ENCODE measurements at places on chromosomes 7 and 10.

DNA sequence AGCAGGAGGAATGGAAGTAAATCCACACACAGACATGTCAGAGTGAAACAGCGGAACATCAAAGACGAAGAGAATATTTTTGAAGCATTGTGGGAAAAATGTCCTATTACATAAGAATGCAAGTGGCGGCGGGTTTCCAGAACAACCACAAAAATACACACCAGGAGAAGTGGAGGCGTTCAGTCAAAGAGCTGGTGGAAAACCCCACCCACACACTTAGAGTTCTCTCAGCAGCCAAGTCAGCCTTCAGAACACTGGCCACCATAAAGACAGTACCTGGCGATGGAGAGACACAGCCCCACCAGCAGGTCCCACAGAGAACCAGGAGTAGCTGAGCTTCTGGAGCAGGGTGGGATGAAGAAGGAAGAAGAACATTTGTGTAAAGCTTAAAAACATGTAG is 23.7 kb downstream of the NKX6-2 start:
- DNase-seq, result no peak

DNA sequence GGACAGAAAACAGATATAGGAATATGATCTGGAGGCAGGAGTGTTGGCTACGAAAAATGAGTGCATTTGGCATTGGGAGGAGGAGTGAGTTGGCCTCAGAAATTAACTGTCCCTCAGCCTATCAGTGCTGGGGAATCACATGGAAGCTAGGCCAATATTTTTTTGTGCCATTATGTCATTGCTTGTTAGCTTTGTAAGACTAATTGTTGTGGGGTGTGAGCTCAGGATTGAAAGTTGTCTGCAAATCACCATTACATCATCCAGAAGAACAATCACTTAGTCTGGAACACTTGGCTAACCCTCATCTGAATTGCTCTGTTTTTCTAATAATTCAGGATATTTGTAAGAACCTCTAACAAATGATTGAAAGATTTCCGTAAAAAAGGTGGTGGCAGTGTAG is 45.2 kb upstream of the SEMA3D start:
- DNase-seq, result no peak

- no peak for DNase-seq
Measured at GRCh38 chr7:155001756-155002410, 1.0 kb downstream of the PAXIP1 start.

GRCh38 chr7:38215115-38215514 is 37.1 kb downstream of the STARD3NL start:
- DNase-seq, result no peak

DNA sequence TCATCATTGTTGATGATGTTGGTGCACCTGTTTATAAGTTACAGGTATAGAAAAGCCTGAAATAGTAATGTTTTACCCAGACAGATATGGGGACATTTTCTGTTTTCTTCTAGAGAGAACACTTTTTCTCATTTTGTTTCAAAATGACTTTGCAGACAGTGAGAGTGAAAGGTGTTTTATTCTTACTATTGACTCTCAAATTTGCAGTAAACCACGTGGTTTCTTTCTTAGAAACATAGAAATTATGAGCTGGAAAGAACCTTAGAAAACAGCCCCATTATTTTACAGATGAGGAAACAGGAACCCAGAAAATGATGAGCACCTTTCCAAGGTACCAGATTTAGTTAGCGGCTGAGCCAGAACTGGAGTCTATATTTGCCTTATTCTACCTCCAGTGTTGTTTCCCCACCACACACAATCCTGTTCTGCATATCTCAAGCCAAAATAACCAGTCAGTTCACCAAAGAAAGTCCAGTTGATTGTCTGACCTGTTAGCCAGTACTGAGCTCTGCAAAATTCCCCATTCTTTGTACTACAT is 138.9 kb upstream of the AHR start:
- no peak for DNase-seq

GRCh38 chr7:84663224-84663623 is 468.6 kb upstream of the SEMA3A start:
- no peak for DNase-seq

GRCh38 chr7:72441791-72442190 is 29.7 kb upstream of the CALN1 start:
- DNase-seq, result no peak

- DNase-seq, result no peak
Measured at GRCh38 chr7:47535704-47536628, 45.9 kb downstream of the TNS3 start.

DNA sequence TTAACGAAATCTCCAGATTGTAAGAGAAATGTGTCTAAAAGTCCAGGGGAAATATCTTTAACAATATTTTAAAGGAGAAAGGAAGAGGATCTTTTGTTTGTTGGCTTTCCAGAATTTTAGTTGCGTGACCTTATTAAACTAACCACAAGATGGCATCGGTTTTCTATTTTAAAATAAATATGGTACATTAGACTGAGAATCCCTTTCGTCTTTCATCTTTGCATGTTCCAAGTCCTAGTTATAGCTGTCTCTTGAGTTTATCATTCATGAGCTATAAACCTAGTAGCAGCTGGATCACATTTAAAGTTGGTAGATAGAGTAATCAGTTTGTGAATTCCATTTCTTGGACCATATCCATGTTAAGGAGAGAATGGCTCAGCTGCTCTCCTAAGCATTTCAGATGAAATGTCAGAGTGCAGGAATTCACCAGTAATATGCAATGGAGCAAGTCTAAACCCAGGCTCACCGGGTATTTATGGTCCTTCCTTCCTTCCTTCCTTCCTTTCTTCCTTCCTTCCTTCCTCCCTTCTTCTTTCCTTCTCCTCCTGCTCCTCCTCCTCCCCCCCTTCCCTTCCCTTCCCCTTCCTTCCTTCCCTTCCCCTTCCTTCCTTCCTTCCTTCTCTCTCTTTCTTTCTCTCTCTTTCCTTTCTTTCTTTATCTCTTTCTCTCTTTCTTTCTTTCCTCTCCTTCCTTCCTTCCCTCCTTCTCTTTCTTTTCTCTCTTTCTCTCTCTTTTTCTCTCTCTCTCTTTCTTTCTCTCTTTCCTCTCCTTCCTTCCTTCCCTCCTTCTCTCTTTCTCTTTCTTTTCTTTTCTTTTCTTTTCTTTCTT is 57.8 kb upstream of the RAB18 start:
- DNase-seq, result no peak

DNA sequence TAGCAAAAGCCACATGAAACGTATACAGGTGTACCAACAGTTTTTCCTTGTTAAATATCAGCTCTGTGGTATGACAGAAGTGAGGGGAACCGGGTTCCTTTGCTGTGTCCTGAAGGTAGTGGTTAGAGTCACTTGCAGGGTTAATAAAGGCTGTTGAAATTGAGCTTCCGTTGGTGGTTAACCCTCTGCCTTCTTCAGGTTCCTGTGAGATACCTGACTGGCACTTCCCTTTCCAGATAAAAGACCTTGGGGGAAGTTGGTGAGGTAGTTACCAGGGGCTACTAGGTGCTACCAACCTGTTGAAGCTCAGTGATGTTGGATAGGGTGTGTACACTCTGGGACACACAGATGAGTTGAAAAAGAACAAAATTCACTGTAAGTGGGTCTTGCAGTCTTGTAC is 384.1 kb downstream of the GATA3 start:
- no peak for DNase-seq

DNA sequence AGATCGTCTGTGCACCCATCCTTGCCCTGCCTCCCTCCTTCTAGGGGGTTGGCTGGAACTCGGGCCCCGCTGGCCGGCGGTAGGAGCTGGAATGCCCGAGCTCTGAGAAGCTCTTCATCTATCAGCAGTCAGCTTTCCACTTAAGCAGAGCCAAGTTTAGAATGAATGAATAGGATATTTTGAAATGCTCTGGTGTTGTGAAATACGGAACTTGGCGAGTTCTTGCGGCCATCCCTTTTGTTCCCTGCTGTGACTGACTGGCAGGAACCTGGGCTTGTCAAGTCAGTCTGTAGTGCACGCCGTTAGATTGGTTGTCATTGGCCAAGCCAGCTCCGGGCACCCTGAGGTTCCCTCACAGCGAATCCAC is 33.3 kb downstream of the FOXK1 start:
- DNase-seq, result no peak

DNA sequence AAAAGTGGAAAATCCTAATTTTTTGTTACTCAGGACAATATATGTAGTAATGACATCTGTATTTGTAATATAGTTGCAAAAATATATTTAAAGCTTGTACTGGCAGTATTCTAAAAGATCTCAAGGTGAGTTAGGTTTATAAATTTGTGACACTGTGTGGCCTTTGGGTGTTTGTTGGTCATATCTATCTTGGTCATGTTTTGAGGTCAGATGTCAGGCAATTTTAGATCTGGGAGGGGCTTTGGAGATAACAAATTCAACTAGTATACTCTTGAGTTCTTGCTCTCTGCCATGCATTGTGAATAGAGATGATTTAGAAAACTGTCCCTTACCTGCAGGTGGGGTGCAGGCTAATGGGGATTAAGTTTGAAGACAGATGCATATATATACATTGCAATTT is 3.1 kb downstream of the TBC1D12 start:
- DNase-seq, result no peak

Measured in omental fat pad (tissue), 4 donors.